Stimulated activated CD8-positive, alpha-beta memory T cell treated with anti-CD3 and anti-CD28 coated beads, Interleukin-12 subunit alpha, Interleukin-12 subunit beta, amount 100 ng/mL, for 4 hours (primary cell): ENCODE measurements at places on chromosomes 13 and 19.

- DNase-seq, result no peak
Measured at GRCh38 chr19:16034180-16034579, 42.1 kb upstream of the TPM4 start.

DNA sequence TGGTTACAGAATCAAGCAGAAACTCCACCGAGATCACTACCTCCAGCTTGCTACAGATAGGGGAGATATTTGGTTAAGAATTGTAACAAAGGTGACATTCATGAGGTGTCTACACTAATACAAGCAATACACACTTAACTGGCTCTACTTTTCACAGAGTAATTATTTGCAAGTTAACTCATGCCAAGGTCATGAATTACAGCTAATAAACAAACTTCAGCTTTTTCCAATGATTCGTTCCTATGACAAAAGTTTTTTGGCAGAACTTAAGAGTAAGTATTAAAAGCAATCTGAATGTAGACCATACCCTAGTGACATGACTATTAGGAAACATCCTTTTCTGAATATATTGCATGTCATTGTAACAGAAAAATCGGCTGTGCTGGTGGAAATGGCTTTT, 72.1 kb downstream of the LHFPL6 start:
- no peak for DNase-seq

GRCh38 chr19:48658483-48658882, 12.5 kb upstream of the CA11 start:
- no peak for DNase-seq

GRCh38 chr13:80655778-80656511, 315.0 kb upstream of the SPRY2 start:
- no peak for DNase-seq

- no peak for DNase-seq
Measured at GRCh38 chr13:21894091-21894490, 223.2 kb downstream of the FGF9 start.

DNA sequence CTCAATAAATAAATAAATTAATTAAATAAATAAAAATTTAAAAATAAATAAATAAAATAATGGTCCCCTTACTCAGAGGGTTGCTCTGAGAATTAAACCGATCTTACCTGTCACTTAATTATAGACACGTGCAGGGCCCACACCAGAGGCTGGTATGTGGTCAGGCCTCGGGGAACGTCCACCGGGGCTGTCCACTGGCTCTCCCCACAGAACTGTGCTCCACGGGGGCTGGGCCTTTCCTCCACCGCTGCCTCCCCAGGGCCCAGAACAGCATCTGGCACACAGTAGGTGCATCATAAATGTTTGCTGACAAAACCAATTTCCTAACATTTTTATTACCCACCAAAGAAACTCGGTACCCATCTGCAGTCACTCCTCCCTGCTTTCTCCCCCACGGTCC, 69.2 kb downstream of the CEBPG start:
- DNase-seq, result no peak

DNA sequence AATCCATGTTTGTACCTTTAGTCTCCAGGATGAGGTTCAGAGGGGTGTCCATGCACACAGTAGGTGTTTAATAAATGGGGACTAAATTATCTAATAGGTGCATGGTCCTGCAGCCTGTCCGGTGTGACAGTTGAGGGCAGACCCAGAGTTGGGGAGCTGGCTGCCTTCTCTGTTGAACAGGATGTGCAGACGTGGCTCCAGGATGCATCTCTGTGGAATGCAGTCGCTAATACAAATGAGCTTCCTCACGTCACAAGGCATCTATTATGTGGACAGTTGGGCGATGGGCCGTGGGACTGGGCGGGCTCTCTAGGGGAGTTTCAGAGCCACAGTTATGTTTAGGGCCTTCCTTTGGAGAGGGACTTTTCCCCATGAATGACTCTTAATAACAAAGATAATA, 71.0 kb downstream of the SIPA1L3 start:
- no peak for DNase-seq

DNA sequence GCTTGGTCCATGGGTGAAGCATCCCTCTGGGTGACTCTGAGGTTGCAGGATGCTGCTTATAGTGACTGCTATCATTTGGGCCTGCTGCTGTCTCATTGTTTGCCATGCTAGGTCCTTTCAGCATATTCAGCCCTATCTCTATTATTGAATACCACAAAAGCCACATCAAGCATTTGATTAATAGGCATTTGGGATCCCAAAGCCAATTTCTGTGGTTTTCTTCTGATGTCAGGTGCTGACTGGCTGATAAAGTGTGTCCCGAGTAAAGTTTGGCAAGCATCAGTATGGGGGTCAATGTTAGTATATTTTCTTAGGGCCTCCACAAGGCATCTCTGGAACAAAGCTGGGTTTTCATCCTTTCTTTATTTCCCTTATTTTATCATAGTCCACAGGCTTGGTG, 204.6 kb downstream of the NBEA start:
- no peak for DNase-seq

DNA sequence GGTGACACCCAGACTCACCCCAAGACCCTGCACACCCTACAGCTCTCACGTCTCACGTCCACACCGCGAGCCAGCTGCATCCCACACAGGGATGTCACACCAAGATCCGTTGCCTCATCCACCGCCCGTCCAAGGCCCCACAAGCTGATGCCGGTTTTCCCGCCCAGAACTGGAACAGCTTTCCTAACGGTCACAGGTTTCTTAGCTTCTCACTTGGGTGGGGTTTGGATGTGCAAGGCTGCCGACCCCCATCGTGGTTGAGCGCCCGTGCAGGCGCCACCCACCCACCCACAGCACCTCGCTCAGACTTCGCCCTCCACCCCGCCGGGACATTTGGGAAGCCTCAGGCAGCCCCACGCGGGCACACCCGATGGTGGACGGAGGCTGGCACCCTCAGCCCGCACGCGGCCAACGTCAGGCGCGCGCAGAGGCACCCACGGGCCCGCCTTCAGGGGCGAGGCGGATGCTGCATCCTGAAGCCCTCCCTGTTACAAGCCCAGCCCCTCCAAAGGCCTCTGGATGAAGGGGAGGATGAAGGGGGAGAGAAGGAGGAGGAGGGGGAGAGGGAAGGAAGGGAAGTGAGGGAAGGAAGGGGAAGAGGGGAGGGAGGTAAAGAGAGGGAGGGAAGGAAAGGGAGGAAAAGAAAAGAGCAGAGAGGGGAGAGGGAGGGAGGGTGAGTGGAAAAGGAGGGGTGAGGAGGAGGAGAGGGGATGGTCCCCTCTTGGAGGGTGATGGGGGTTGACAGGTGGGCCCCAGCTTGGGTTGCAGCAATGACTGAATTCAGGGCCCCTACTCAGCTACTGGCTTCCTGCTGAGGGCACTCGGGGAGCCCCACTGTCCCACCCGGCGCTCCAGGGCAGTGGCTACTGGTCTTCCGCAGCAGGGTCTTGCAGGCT, 12.8 kb downstream of the ONECUT3 start:
- DNase-seq, result no peak

DNA sequence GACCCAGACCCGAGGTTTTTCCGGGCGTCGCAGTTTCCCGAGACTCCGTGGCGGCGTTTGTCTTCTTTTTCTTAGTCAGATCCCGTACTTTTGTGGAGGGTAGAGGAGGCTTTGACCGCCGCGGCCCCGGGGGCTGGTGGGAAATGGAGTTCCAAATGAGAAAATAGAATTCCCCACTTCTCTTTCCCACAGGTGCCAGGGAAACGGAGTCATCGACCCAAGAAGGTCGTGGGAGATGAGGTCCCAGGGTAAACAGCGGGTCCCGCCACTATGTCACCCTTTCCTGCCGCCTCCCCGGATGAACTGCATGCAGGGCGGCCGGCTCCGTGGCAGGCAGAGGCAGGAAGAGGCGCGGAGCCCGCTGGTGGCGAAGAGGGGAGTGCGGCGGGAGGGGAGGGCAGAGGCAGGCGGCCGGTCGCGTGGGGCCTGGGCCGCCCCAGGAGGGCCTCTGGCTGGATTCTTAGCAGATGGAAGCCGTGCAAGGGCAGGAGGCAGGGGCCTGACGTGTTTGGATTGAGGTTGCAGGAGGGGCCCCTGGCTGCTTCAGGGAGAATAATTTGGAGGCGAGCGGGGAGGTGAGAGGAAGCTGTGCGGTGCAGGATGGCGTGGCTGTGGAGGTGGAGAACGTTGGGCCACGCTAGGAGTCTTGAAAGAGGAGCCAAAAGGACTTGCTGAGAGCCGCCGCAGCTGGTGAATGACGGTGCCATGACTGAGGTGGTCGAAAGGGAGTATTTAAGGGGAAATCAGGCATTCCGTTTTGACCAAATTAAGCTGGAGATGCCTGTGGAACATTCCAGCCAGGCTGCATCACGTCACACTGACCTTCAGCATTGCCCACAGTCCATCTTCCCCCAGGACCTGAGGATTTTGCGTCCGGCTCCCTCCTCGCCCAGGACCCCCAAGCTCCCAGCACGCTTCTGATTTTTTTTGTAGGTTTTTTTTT, 11.7 kb downstream of the CYTH2 start:
- no peak for DNase-seq

DNA sequence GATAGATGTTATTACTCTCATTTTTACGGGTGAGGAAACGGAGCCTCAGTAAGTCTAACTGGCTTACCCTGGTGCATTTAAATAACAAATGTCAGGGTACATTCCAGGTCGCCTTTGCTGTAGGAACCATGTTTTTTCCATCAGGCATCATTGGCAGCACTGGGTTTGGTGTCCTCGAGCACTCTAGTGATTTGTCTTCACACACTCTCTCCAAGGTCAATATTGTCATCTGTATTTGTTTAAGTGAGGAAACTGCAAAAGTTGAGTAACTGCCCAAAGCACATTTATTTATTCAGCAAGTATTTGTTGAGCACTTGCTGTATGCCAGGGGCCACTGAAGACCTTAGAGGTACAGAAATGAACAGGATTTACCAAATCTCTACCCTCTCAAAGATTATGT, 78.6 kb downstream of the DCT start:
- DNase-seq, result no peak

GRCh38 chr19:10752913-10753704, 35.2 kb downstream of the DNM2 start:
- no peak for DNase-seq

GRCh38 chr13:46598820-46599180, 45.8 kb downstream of the LRCH1 start:
- DNase-seq, result no peak

GRCh38 chr19:51207747-51208146, 17.1 kb upstream of the CD33 start:
- no peak for DNase-seq

GRCh38 chr13:37492075-37492474, 106.5 kb downstream of the POSTN start:
- no peak for DNase-seq

- DNase-seq, result no peak
Measured at GRCh38 chr13:36038785-36039555, 92.2 kb downstream of the DCLK1 start.

DNA sequence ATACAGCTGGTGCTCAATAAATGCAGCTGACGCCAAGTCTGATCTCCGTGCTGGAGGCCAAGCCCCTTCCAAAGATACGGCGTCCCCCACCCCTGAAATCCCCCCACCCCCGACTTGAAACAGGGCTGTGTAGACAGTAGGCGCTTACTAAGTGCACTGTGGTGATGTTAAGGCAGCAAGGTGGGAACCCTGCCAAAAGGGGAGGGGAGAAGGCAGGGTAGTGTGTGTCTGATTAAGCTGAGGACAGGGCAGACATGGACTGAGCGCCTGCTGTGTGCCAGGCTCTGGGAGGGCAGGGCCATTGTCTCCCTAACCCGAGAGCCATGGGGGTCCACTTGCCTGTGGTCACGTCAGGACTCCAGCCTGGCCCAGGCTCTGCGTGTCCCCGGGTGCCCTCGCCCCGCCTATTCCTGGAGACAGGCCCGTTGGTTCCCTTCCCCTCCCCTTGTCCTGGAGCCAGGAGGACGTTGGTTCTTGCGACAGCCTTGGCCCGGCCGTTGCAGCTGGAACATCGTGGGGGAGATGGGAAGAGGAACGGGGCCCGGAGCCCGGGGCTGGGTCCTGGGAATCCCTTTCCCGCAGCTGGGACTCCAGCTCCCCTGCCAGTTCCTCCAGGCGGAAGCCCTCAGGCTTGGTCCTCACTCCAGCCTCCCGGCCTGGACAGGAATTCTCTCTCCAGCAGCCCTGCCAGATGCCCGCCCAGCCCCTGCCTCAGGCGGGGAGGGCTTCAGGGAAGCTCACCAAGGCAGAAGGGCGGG, 1.7 kb upstream of the ELANE start:
- no peak for DNase-seq

DNA sequence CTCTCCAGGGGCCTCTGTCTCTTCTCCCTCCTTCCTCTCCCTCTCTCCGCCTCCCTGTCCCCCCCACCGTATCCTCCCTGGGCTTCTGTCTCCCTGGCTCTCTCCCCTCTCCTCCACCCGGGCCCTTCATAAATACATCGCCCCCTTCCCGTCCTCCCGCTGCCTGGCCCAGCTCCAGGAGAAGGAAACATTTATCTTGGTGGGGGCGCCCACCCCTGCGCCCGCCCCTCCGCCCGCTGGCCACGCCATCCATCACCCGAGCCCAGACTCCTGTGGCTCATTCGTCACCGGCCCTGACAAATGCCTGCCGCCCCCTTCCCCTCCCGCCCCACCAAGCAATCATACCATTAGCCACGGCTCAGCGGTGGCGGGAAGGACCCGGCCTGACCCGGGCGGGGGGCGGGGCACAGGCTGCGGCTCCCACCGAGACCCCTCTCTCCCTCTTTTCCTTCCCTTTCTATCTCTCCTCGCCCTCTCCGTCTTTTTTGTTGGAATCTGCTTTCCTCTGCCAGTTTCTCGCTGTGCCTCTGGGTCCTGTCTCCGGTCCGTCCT, 2.6 kb upstream of the MEIS3 start:
- DNase-seq, result no peak

- DNase-seq, result no peak
Measured at GRCh38 chr13:28325022-28325421, 169.9 kb downstream of the FLT1 start.

- no peak for DNase-seq
Measured at GRCh38 chr13:110262508-110263291, 44.3 kb downstream of the COL4A1 start.

DNA sequence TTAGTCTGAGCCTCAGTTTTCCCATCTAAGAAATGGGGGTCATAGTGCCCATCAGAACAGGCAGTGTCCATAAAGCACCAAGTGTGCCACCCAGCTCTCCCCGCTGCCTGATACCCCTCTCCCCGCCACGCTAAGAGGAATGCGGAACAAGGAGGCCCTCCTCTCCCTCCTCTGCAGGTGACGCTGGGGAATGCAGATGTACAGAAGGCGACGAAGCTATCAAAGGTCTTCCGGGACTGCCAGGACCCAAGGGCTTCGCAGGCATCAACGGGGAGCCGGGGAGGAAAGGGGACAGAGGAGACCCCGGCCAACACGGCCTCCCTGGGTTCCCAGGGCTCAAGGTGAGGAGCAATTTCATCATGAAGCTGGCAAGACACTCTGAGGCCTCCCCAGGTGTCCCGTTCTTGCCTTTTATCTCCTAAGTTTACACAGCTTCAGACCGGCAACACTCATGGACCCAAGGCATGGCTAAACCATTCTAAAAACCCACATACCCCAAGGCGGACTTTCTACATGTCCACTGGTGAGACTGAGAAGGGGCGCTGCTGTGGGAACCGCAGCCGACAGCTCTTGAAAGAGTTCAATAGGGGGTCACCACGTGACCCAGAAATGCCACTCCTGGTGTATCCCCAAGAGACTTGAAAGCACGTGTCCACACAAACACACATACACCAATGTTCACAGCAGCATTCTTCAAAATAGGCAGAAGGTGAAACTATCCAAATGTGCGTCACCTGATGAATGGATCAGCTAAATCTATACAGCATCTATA, 102.7 kb downstream of the RAB20 start:
- no peak for DNase-seq

- DNase-seq, result no peak
Measured at GRCh38 chr13:31037874-31038500, 105.5 kb downstream of the TEX26 start.

- DNase-seq, result no peak
Measured at GRCh38 chr13:40667622-40667978, 1.2 kb upstream of the FOXO1 start.

GRCh38 chr13:26784704-26785639, 24.4 kb upstream of the GPR12 start:
- DNase-seq, result no peak
